NCI-H510A (cell line): ENCODE measurements at places on chromosomes 12 and 14.

- DNase-seq: no peak
Observed at GRCh38 chr12:27109334-27110028, 27.1 kb upstream of the C12orf71 start.

DNA sequence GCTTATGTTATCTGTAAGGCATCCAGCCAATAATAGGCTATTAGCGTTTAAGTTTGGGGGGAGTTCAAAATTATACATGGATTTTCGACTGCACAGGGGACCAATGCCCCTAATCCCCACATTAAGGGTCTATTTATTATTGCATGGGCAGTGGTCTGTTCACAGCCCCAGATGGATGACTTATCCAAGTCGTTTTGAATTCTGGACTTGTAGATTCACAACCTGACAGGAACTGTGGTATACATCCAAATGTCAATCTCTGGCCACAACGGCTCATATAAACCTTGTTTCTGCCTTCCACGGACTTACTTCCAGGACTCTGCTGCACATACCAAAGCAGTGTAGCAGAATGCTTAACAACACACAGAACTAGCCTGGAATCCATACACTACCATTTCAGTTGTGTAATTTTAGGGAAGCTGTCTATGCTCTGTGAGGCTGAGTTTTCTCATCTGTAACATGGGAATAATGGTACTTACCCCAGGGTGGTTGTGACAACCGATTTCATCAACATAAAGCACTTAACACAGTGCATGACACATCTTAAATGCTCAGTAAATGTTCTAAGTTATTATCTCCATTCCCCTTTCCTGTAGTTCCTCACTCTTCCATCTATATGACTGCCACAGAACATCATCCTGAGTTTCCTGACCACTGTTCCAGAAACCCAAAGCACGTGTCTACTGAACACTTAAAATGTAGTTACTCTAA lies 3.7 kb downstream of the DDX24 start:
- no peak for DNase-seq

DNA sequence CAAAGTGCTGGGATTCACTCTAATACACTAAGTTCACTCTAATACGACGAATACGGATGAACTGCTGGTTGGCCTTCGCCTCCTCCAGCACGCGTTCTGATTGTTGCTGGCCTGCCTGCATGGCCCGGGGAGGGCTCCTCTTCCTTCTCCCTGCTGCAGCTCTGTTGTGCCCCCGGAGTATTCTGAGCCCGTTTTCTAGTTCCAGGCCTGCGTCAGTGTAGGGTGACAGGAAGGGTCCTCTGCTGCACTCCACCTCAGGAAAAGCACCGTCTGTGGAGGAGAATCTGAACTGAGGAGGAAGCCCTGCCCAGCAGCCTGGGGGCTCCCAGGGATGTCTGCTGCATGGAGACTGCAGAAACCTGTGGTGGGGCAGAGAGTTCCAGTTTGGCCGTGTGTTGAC lies 44.4 kb downstream of the DDX51 start:
- DNase-seq: no peak

GRCh38 chr12:66756631-66757030 lies 77.8 kb upstream of the GRIP1 start:
- no peak for DNase-seq

GRCh38 chr12:78121969-78122610 lies 291.4 kb downstream of the NAV3 start:
- no peak for DNase-seq

GRCh38 chr12:123533672-123534643 lies at the start of gene RILPL1:
Gene RILPL1, minus strand, starts transcription at chr12:123533719. Its CDS starts 237 bp downstream, at chr12:123533482.
- DNase-seq: peak; percentile 19

GRCh38 chr12:94157981-94158411 lies 9.6 kb downstream of the PLXNC1 start:
- no peak for DNase-seq

DNA sequence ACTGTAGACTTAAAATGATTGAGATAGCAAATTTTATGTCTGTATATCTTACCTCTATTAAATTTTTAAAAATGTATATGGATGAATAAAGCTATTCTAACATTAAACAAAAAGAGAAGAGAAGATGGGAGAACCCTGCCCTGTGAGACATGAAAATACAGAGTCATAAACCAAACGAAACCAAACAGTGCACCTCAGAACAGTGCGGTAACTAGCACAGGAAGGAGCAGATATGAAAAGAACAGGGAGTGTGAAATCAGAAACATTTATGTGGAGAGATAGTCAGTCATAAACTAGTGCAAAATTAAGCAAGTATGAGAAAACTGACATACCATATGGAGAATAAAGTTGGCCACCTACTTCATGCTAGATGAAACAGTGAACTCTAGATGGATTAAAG lies 135.1 kb downstream of the ERC1 start:
- no peak for DNase-seq
